NCI-H345 (cell line): ENCODE measurements at places on chromosomes 12 and 14.
A peak's percentile ranks its signal among the peaks of the same experiment; 100 is the strongest.

- DNase-seq = peak; percentile 8
Measured at GRCh38 chr12:54588110-54588889, at the start of gene PPP1R1A. Gene PPP1R1A (minus strand): TSS chr12:54588659. CDS start chr12:54588488, 171 bp downstream.

- no peak for DNase-seq
Measured at GRCh38 chr12:115213538-115214016, 529.6 kb upstream of the TBX3 start.

- no peak for DNase-seq
Measured at GRCh38 chr14:98227000-98227726, 1044.8 kb downstream of the BCL11B start.

DNA sequence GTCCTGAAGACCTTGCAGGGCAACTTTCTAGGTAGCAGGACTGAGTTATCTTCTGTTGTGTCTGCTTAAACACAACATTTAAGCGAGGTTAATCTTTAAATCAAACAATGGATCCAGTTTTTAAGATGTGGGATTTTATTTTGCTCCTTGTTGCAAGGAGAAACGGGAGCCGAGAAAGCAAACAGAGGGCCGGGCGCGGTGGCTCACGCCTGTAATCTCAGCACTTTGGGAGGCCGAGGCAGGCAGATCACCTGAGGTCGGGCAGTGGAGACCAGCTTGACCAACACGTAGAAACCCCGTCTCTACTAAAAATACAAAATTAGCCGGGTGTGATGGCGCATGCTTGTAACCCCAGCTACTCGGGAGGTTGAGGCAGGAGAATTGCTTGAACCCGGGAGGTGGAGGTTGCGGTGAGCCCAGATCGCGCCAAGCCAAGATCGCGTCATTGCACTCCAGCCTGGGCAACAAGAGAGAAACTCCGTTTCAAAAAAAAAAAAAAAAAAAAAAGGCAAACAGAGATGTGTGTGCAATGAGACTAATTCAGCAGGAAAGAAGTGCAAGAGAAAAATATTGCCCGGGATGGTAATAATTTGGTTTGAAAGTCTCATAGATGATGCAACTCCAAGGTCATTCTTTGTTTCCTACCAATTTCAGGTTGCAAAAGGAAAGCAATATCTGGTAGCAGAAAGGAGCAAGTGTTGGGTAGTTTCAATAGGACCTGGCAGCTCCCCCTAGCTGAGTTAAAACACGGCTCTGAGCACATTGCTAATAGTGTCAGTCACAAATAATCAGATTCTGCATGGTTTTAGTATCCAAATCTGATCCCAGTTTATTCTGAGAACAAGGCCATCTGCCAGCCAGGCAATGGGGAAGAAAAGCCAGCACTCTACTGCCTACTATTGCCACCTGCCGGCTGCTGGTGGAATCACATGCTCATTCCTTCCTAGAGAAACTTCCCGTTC lies 141.4 kb downstream of the PPM1H start:
- DNase-seq = peak; percentile 64

GRCh38 chr14:90721619-90722305 lies 94.5 kb downstream of the TTC7B start:
- DNase-seq = no peak

DNA sequence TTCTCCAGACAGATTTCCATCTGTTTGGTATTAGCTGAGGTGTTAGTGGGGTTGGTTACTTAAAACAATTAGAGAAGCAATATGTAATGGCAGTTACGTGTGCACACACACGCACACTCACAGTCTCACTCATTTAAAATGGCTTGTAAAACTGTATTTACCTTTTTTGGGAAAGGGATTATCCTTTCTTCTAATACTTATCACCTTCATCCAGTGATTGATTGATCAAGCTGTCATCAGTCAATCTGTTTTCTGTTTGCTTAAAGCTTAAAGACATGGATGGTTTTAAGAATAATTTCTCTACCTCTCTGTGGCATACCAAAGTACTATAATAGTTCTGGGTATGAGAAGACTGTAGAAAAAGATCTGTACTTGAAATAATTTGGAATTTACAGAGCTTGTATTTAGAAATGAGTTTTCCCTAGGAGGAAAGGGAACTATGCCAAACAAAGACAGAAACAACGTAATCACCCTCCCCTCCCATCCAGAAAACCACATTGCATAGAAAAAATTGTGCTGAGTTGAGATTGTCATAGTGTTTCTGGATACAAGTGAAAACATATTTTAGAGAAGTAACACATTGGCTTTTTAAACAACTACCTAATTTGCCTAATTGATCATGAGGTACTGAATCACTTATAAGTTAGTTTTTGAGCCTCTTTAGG lies 455.8 kb downstream of the PCNX1 start:
- no peak for DNase-seq

DNA sequence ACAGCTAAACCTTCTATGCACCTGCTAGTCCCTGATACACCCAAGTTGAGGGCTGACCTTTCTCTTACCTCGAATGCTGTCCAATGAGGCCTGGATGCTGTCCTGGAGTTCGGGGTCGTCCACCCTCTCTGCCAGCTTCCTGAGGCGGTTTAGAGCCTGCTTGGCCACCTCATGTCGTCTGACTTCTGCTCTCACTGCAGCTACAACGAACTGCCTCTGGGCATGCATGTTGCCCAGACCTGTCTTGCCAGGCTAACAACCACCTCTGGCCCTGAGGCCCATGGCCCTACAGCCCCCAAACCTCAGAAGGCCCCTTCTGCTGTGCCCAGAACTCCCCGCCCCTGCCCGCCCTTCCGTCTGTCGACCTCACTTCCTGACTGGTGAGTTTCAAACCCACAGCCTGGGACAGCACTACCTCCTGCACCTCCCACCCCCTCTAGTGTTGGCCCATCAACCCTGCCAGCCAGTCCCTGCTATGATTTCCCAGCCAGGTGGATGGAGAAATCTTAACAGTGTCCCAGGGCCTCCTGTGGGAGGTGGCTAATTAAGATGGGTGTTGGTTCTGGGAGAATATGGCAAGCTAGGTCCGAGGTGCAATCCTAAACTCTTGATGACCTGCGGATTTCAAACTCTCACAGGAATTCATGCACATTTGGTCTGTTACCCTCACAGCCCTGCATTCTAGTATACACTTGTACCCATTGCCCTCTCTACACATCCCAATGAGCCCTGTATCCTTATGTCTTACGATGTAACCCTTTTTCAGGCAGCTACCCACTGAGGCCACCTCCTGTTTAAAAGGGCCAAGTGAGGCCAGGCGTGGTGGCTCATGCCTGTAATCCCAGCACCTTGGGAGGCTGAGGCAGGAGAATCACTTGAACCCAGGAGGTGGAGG lies 2.7 kb upstream of the TSPAN31 start:
- DNase-seq = no peak

- no peak for DNase-seq
Measured at GRCh38 chr14:102573591-102574046, 18.8 kb upstream of the RCOR1 start.

DNA sequence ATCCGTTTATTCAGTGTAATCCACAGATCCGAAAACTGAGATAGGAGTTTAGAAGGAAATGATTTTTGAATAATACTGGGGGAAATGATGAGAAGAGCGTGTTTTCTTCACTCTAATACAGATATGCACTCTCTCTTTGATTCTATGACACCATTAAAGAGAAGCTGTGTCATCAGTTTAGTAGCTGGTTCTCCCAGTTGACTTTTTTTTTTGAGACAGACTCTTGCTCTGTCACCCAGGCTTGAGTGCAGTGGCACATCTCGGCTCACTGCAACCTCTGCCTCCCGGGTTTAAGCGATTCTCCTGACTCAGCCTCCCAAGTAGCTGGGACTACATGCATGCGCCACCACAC lies 48.4 kb upstream of the EML1 start:
- DNase-seq = no peak

DNA sequence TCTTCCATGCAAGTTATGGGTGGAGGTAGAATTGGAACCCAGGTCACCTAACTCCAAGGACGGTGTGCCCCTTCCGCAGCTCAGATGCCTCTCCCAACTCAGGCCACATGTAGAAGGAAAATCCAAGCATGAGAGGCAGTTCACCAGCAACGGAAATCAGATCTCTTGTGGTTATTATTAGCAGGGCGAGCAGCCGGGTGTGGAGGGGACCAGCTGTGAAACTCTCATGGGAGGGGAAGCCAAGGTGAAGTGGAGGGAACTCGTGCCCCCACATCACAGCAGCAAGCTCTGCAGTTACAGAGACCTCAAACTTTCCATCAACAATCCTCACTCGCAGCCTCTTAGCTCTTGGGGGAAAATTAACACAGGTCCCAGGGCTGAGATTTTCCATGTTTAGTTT lies 79.7 kb downstream of the KSR2 start:
- no peak for DNase-seq

GRCh38 chr12:117521867-117522266 lies 160.4 kb upstream of the NOS1 start:
- DNase-seq = peak; percentile 7

DNA sequence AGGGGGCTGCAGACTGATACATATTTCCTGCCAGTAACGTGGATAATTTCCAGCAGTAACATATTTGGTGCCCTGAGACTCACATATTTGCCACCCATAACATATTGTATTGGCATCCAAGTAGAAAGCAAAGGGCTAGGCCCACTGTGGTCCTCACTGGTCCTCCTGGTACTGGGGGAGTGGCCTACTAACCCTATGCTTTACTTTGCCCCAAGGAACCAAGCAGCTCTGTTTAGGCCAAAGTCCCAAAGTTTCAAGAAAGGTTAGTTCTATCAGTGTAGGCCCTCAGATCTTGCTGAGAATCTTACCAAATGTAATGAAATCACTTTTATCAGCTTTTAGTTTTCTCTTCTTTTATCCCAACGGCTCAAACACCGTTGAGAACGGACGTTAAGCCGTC lies 35.4 kb upstream of the NAP1L1 start:
- no peak for DNase-seq

DNA sequence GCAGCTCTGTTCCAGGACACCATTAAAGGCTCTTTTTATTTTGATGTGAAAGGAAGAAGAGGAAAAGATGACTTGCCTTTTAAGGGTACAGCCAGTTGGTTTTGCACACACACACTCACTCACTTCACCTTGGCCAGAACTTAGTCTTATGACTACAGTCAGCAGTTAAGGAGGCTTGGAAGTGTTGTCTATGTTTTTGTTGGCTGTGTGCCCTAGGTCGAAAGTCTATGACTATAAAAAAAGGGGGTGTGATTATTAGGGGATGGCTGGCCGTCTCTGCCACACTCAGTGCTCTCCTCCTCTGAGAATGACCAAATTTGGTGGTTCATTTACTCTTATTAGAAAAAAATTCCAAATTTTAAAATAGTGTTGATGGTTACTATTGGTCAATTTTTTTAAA lies 139.5 kb upstream of the OTX2 start:
- no peak for DNase-seq

- no peak for DNase-seq
Measured at GRCh38 chr12:1855241-1855640, 34.9 kb downstream of the LRTM2 start.

- DNase-seq = no peak
Measured at GRCh38 chr12:4383304-4383865, 3.9 kb upstream of the FGF23 start.

GRCh38 chr12:51953864-51954263 lies 2.4 kb downstream of the ACVR1B start:
- DNase-seq = no peak

GRCh38 chr12:8675591-8676036 lies 13.0 kb upstream of the MFAP5 start:
- DNase-seq = no peak

- peak; percentile 96 for DNase-seq
Measured at GRCh38 chr12:82174936-82175335, 183.3 kb downstream of the CCDC59 start.

- DNase-seq = no peak
Measured at GRCh38 chr12:1614360-1614759, 14.7 kb upstream of the WNT5B start.

GRCh38 chr12:43396671-43397070 lies 155.3 kb downstream of the ADAMTS20 start:
- no peak for DNase-seq

- no peak for DNase-seq
Measured at GRCh38 chr14:53547593-53547992, 394.5 kb upstream of the DDHD1 start.

GRCh38 chr12:1924996-1925683 lies 6.7 kb upstream of the CACNA2D4 start:
- DNase-seq = no peak

DNA sequence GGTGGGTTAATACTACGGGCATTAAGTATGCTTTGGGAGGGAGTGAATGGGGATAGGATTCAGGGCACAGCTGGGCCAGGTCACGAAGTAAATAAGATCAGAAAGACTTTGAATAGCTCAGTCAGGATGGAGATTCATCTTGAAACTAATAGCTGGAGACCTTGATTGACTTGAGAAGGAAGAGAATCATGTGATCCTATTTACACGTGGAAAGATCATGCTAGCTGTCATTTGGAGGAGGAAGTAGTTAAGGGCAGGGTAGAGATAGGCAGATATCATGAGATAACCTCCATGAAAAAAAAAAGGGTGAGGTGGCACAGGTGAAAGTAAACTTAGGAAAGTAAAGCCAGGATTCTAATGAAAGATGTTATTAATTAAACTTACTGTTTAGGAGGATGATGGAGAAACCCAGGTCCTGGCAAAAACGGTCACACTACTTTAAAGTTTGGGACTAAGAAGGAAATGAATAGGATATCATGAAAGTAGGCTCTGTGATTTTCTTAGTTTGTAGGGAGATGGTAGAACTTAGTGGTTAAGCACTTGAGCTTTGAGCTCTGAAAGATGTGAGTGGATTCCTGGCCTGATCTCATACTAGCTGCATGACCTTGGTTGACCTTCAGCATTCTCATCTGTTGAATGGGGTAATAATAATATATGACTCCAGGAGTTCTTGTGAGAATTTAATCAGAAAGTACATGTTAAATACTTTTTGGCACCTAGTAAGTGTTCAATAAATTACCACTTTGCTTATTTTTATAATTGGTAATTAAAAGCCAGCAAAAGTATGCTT lies 439.0 kb downstream of the NRXN3 start:
- DNase-seq = no peak

GRCh38 chr14:77615361-77616132 lies 890 bp downstream of the SPTLC2 start:
- DNase-seq = peak; percentile 16

DNA sequence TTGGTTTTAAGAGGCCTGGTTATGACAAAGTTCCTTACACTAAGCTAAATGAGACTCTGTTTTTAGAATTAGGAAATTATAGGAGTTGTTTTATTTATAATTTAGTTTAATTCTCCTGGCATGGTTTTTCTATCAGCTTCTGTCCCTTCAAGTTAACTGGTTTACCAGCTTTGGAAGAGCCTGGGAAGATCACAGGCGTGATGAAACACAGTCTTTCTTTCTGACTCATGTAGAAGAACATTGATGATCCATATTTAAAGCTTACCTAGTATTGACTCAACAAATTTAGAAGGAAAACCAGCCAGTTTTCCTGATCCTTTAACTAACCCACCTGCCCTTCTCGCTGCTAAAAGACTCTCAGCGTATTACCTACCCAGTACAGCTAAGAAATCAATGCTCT lies 155.2 kb downstream of the TGFB3 start:
- DNase-seq = no peak
